ENCODE measurements at places on chromosomes 16 and 17.
A peak's percentile ranks its signal among the peaks of the same experiment; 100 is the strongest.

DNA sequence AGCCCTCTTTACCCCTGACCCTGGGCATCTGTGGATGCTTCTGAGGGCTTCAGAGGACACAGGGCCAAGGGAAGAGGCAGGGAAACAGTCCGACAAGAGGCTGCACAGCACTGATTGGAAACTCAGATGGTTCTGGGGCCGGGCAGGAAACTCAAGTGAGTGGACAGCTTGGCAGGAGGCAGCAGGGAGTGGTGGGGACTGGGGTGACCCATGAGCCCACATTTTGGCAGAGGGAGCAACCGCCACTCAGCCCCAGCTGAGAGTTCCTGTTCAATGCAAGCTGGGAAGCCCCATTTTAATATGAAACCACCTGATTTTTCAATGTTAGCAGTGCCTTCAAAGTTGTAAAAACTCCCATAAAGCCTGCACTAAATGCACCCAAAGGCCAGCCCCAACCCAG, 1.5 kb upstream of the VASN start:
- no peak for DNase-seq

- no peak for DNase-seq
Measured at GRCh38 chr17:28509789-28510188, 3.6 kb downstream of the FOXN1 start.

- DNase-seq = no peak
Measured at GRCh38 chr16:24667244-24667764, 62.1 kb upstream of the TNRC6A start.

DNA sequence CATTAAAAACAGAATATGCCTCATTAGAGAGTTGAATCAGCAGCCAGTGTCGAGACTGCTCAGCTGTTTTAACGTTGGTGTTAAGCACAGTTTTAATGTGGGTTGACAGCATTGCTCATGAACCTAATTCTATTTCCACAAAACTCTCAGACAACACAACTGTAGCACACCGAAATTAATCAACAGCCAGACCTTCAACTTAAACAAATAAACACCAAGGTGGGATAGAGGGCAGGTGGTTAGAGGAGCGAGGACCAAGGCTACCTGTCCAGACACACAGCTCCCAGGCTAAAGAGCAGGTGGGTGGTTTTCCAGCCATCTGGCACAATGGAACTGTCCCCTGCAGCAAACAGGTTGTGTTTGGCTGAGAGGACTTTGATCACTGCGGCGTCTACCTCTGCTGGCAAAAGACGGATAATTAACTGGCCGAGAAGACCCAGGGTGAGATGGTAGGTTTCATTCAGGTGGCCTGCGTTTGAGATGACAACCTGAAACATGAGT, 69.6 kb upstream of the ATP2A3 start:
- no peak for DNase-seq

DNA sequence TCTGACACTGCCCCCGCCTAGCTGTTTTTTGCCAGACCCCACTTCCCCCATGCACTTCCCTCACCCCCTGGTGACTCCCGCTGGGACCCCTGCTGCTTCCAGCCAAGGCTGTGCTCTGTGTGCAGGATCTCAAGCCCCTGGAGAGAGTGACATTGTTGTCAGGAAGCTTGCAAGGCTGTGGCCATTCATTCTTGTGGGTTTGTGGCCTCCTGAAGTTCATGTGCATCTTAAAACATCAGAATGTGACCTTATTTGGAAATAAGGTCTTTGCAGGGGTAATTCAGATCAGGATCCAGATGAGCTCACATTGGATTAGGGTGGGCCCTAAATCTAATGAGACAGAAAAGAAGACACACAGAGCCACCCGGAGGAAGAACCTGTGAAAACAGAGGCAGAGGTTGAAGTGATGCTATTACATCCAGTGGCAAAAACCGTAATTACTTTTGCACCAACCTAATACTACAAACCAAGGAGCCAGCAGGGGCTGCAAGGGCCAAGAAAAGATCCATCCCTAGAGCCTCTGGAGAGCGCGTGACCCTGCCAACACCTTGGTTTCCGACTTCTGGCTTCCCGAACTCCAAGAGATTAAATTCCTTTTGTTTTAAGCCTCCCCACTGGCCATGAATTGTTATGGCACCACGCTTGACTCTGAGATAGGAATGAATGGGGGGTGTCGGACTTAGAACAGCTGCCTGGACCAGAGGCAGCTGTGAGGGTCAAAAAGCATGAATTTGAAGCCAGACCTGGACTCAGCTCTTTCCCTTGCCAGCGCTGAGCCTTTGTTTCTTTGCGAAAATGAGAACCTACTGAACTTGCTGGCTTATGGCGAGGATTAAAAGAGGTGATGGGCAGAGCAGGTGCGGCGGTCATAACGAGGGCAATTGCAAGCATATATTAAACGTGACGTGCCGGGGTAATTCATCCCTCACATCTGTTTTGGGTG, 75.5 kb downstream of the BMERB1 start:
- DNase-seq = no peak

DNA sequence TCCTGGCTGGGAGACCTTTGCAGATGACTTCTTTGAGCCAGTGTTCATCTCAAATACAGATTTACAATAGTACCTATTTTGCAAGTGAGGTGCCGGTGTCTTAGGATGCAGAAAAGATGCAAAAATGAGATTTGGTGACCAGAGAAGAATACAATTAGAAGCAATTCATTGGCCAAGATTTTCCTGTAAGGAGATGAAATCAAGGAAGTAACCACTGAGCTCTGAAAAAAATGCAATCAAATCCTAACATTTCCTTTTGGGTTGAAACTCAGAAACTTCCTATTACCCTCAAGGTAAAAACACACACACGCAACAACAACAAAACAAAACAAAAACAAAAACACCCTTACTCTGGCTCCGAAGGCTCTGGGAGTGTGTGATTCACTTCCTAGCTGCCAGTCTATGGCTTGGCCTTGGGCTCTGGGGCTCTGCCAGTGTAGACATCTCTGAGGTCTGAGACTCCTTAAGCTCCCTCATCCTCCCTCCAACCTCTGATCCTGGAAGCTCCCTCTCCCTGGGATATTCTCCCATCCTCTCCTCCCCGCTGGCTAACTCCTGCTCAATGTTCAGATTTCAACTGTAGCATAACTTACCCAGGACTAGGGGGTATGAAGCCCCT, 16.8 kb upstream of the MT4 start:
- DNase-seq = no peak

DNA sequence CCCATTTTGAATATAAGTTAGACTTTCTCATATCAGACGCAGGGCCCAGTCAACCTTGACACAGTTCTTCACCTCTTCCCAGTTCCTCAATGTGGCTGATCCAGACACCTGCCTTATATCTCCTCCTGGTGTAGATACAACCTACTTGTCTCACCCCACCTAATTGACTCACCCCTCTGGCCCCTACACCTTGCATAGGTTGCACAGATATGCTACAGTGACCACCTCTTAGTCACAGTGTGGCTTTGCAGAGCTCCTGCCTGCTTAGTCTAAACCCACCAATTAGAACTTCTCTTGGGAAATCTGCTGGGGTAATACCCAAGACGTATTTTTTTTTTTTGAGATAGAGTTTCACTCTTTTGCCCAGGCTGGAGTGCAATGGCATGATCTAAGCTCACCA, 16.8 kb downstream of the CHP2 start:
- no peak for DNase-seq

DNA sequence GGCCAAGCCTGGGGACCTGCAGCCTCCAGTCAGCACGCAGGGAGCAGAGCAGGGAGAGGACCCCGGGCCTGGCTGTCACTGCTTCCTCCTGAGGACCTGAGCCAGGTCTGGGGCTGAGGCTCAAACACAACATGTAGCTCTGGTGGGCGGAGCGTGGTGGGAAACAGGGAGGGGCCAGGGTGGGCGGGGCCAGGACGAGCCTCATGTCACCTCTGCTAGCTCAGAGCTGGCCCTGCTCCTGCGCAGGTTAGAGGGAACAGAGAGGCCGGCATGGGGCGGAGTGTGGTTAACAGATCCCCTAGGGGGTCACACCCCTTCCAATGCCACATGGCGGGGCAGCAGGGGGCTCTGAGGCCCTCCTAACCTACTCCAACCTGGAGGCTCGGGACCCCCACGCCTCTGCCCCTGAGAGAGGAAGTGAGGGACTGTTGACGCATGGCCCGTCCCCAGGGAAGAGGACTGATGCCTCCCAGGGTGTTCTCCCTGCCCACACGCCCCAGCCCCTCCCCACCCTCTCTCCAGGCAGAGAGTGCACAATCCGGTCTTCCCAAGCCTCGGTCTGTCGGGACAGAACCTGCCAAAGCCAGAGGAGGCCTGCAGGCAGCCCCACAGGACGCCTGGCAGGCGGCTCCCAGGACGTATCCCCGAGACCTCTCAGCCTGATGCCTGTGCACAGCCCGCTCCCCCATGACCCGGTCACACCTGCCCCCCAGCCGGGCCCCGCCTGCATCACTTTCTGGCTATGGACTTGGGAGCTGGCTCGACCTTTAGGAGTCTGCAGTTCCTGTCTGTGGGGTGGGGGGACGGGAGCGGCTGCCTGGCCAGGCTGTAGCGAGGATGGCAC, 15.2 kb downstream of the PIEZO1 start:
- DNase-seq = no peak

DNA sequence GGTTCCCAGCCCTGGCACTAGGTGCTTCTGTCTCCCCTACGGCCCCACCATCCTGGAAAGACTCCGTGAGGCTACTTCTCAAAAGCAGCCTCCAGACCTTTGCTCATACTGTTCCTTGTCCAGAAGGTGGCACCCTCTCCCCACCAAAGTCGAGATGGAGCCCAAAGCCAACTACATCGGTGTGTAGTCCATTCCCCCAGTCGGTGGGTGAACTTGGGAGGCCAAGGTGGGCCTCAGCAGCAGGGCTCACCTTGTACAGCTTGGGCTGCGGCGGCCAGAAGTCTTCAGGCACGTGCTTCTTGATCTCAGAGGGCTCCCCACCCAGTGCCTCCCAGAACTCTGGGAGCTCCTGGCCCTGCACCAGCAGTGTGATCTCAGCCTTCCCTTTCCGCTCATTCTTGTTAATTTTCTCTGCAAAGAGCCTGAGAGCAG, 10.2 kb downstream of the FLII start:
- DNase-seq = peak; percentile 32

GRCh38 chr16:270381-271255, 5.1 kb downstream of the RGS11 start:
- no peak for DNase-seq

GRCh38 chr17:3688852-3689261, 7.1 kb downstream of the P2RX5 start:
- no peak for DNase-seq

- DNase-seq = no peak
Measured at GRCh38 chr16:84058664-84059063, 16.1 kb upstream of the SLC38A8 start.

GRCh38 chr16:20318006-20318405, 9.3 kb downstream of the GP2 start:
- DNase-seq = no peak
